ENCODE measurements at places on chromosomes 5 and 9.

DNA sequence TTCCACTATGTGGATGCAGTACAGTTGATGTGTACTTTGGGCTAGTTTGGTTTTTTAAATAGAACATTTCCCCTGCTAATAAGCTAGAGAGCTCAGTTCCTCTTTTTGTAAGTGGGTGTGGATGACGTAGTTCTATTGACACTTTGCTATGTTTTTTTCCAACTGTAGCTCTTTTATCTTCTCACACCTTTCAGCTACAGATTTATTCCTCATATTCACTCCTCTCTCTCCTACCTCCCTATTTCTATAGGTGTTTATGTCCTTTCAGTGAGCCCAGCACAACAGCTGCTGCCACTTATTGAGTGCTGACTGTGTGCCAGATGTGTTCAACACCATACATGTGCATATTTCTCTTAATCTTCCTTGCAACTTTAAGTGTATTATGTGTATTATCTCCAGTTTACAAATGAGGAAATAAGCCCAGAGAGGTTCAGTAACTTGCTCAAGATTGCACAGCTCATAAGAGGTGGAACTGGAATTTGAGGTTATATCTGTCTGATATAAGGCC lies 215.7 kb downstream of the SEMA6A start:
- no peak for DNase-seq

- no peak for DNase-seq
Observed at GRCh38 chr5:124790895-124791732, 44.7 kb upstream of the ZNF608 start.

DNA sequence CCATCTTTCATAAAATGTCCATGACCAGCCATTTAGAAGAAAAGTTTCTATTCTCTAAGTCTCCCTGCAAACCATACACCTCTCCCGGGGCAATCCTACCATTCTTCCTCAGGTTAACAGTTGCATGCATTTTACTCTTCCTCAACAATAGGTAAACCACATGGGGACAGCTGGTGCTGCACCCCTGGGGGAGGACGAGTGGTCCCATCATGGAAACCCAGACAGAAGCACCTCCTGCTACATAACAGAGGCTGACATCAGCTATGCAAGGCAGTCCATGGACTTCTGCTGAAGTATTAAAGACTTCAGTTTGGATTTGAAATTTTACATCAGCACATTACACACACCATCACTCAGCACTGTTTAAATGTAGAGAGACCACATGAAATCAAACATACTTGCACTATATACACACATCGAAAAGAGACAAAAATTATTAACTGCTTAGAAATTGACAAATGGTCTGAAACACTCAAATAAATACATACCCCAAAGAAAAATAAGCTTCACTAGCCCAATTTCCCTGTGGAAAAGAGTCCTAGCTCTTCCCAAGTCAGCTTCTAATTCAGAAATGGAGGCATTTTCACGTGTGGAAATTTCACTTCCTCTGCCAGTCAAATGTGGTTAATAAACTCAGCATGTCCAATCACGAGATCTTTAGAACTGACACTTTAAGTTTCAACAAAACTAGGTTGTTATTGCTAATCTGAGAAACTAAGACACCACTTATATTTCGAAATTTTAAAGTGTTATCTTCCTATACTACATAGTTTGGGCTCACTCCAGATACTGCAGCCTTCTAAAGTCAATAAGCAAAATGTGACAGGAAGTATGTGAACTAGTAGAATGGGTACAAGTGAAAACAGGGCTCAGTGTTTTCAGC lies 173.4 kb downstream of the ROR2 start:
- no peak for DNase-seq

DNA sequence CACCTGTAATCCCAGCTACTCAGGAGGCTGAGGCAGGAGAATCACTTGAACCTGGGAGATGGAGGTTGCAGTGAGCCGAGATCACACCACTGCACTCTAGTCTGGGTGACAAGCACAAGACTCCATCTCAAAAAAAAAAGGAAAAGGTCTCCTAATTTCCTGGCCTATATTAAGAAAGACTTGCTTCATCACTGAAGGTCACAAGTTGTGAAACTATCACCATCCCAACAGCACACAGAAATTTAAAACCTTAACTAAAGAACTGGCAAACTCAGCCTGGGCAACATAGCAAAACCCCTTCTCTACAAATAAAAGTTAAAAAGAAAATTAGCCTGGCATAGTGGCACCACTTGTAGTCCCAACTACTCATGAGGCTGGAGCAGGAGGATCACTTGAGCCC lies 17.2 kb downstream of the FRMD3 start:
- no peak for DNase-seq

DNA sequence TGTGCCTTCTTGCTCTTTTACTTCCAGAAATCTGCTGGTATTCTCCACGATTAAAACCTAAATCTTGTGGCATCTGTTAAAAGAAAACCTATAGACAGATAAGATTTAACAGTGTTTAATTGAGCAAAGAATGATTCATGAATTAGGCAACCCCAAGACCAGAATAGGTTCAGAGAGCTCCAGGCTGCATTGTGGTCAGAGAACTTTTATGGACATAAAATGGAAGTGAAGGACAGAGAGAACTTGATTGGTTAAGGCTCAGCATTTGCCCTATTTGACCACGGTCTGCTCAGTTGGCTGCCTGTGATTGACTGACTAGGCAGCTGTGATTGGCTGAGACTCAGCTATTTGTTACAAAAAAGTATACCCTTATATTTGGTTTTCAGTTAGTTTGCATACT lies 10.4 kb upstream of the SLC36A2 start:
- DNase-seq, result no peak

GRCh38 chr5:154242442-154242841 lies 51.9 kb downstream of the GALNT10 start:
- no peak for DNase-seq

GRCh38 chr5:155834271-155834975 lies 492.5 kb upstream of the SGCD start:
- no peak for DNase-seq

- no peak for DNase-seq
Observed at GRCh38 chr9:129209109-129209508, 31.0 kb upstream of the IER5L start.

GRCh38 chr5:74063821-74064220 lies 437.8 kb downstream of the ARHGEF28 start:
- no peak for DNase-seq

- DNase-seq, result no peak
Observed at GRCh38 chr9:126144603-126145456, 181.8 kb upstream of the MVB12B start.

GRCh38 chr9:126343271-126343700 lies 16.7 kb downstream of the MVB12B start:
- no peak for DNase-seq

GRCh38 chr5:172799416-172799815 lies 28.4 kb upstream of the DUSP1 start:
- DNase-seq, result no peak

- no peak for DNase-seq
Observed at GRCh38 chr9:7011395-7012067, 253.8 kb downstream of the KDM4C start.

- no peak for DNase-seq
Observed at GRCh38 chr9:4739587-4740387, 1.2 kb downstream of the AK3 start.

DNA sequence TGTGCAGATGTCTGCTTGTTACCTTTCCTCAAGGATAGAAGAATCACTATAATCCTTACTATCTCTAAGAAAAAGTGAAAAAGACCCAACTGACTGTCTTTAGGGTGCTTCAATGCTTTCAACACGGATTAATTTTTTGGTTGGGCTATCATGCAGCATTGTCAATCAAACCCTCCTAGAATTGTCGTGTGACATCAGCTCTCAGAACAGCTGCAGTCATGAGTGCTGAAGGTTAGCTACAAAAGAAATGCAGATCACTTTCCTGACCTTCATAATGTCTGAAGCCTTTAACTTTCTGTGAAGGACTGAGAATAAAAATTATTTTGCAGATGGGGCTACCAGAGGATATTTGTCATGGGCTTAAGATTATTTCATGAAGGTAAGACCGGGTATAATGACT lies 107.9 kb upstream of the EFNA5 start:
- DNase-seq, result no peak

DNA sequence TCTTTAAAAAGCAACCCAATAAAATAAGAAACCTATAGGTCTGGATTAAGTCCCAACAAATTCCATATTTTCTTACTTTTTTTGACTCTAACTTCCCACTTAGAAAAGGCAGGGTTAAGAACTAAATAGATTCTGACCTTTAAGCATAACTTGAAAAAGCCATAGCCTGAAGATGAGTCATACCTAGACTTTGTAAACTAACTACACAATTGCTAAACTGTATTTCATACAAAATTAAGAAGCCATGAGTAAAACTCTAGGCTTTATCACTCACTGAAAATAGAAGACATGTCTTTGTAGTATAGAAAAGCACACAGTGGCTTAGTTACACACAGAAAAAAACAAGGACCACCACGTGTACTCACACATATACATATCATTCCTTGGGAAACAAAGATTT lies 51.5 kb downstream of the MLLT3 start:
- no peak for DNase-seq

GRCh38 chr5:27472871-27473270 lies 434.5 kb upstream of the CDH9 start:
- no peak for DNase-seq

- no peak for DNase-seq
Observed at GRCh38 chr9:121720311-121721057, 69.0 kb downstream of the DAB2IP start.

DNA sequence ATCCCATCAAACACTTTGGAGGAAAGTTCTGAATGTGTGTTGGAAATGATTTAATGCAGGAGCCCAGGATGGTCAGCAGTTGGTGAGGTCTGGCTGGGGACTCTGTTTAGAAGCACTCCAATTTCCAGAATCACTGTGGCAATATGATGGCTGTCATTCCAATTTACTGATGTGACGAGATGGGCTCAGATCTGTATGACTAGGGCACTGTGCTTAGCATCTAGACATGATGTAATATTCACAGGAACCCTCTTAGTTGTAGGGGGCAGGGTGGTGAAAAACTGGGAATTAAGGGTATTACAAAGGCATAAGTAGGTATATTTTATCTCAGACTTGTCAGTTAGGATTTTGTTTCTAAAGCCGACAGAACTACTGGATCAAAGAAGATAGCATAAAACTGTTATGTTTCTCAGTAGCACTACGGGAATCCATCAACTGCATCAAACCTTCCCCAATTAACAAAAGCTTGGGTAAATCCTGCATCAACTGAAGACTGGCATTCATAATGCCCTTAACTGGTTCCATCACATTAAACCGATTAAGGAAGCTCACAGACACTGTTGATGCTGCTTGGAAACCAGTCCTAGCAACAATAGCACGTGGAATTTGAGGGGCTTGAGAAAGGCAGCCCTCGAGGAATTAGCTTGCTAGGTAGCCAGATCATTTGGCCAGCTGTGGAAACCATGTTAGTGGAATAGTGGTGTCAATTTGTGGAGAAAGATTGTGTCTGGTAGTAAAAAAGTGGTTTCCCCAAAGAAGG lies 86.1 kb downstream of the SV2C start:
- no peak for DNase-seq

DNA sequence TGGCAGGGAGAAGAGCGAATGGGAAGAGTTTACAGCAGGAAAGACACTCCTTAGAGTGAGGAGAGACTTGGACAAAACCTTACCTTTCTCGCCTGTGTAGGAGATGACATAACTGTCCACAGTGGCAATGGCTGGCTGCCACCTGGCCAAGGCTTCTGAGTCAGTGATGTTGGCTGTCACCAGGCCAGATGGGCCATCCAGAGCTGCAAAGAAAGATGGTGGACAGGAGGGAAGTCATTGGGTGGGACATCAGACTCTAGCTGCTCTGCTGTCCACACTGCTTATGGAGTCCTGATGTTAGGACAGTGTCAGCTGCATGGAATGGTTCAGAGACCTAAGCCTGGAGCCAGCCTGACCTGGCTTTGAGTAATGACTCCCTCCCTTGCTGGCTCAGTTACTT lies 79.8 kb downstream of the TNC start:
- DNase-seq, result no peak

- no peak for DNase-seq
Observed at GRCh38 chr5:170262061-170263045, 29.6 kb downstream of the C5orf58 start.

GRCh38 chr5:66209794-66210193 lies 65.7 kb downstream of the SREK1 start:
- no peak for DNase-seq

GRCh38 chr9:31089549-31090221 lies 1294.8 kb upstream of the ACO1 start:
- DNase-seq, result no peak

DNA sequence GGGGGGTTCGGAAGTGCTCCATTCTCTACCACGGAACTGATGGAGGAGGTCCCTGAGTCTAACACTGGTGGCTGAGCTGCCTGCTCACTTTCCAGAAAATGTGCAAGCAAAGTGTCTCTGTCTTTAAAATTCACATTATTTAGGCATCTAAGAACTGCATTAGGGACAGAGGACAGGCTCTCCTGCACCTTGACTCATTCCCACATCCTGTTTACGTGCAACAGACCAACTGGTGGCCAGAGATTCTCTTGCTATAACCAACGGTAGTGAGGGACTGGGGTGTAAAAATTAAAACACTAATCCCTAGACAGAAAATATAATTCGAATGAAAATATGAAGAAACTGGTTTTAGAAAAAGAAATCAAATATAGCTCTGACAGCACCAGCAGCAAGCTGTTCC lies 320.9 kb downstream of the IRX2 start:
- DNase-seq, result no peak

DNA sequence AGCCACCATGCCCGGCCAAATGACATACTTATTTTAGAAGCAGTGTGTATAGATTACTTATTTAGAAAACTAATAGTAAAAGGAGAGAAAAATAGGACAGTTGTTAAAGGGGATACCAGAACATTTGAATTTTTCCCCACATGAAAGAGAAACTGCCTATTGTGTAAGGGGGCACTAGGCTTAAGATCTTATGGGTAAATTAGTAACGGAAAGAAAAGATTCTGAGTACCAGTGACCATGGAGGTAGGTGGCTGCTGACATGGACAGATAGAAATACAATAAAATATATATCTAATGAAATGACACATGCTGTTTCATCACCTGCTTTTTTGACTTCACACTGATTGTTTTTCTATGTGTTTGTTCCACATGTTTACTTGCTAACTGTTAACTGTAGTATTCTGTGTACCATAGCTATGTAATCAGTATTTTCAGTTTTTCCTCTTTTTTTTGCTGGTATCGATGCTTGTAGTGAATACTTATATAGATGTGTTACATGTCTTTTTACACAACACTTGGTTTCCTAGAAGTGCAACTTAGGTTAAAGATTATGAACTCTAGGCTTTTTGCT lies 3.0 kb upstream of the DNAJC21 start:
- DNase-seq, result no peak

- no peak for DNase-seq
Observed at GRCh38 chr5:80083101-80083890, 48.1 kb downstream of the THBS4 start.

GRCh38 chr9:125541840-125542243 lies 165.2 kb downstream of the MAPKAP1 start:
- no peak for DNase-seq

GRCh38 chr5:172106511-172107356 lies 81.3 kb downstream of the STK10 start:
- no peak for DNase-seq

- no peak for DNase-seq
Observed at GRCh38 chr9:98974554-98974953, 30.8 kb downstream of the COL15A1 start.

All from suprapubic skin (tissue), 4 donors.